ENCODE measurements at places on chromosomes 13 and 19.

GRCh38 chr19:29695765-29696564 lies 19.1 kb downstream of the C19orf12 start:
- DNase-seq, result no peak

GRCh38 chr19:29089315-29089870 lies 123.6 kb downstream of the UQCRFS1 start:
- no peak for DNase-seq

DNA sequence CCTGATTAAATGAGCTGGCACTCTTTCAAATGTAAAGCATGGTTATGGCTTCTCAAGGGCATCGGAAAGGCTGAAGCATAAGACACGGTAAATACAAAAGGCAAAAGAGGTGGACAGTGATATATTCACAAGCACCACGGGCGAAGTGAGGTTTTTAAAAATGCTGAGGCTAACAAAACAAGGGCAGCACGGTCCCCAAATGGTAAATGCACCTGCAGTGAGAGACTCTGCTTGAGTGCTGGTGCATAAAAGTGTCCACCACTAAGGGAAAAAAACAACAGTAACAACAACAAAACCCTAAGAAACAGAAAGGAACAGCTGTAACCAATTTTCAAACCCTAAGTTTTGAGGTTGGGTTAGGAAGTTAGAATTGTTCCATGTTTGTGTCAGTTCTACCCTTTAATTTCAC lies 234.9 kb downstream of the PCDH9 start:
- no peak for DNase-seq

DNA sequence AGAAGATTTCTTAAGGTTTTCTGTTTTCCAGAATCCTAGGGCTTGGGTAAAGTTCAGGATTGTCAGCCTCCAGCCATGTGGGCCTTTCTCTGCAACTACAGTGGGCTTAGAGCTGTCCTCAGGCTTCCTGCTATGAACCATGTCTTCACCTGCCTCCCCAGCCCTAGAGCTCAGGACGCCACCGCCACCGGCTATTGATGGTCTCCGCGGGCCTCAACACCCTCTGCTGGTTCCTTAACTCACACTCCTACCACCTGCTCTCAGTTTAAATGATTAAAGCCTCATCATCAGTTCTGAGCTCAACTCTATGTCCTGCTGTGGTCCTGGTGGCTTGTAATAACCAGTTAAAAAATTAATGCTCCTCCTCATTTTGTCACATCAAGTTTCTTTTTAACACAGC lies 221.0 kb downstream of the EFNB2 start:
- DNase-seq, result no peak

- peak; percentile 24 for DNase-seq
These were observed 77.4 kb upstream of the LRCH1 start for GRCh38 chr13:46475541-46475991.

GRCh38 chr19:49906879-49907564 lies 10.3 kb upstream of the IL4I1 start:
- no peak for DNase-seq

- DNase-seq, result no peak
These were observed 115.3 kb downstream of the RBM26 start for GRCh38 chr13:79290595-79291244.

DNA sequence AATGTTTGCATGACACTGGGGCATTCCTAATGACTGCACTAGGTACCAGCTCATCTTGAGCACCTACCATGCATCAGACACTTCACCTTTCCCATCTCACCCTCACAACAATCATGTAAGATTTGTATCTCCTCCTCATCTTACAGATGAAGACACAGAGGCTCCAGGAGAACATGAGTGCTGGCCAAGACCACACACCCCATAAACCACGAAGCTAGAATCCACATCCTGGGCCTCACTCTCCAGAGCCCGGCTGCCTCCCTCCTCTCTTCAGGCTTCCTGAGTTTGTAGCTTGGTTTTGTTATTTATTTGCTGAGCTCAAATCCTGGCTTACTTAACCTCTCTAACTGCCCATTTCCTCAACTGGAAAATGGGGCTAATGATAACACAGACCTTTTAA lies 25.9 kb downstream of the FAM216B start:
- no peak for DNase-seq

GRCh38 chr13:111876506-111876905 lies 190.4 kb upstream of the SOX1 start:
- DNase-seq, result no peak

DNA sequence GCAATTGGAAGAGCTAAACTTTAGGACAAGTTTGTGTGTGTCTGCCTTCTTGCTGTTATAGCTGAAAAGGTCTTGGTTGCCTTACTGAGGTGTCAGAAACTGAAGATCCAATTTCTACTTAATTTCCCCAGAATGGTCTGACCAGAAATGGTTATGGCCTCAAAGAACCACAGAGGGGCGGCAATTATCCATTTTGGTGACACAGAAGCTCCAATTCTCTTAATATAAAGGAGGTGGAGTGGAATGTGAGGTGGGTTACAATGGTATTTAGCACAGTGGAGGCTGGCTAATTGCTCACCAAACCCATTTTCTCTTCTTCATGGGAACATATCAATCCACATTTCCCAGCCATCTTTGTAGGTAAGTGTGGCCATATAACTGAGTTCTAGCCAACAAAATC lies 1157.2 kb downstream of the OLFM4 start:
- DNase-seq, result no peak

- no peak for DNase-seq
These were observed 836 bp upstream of the CDC42EP5 start for GRCh38 chr19:54473892-54474372.

DNA sequence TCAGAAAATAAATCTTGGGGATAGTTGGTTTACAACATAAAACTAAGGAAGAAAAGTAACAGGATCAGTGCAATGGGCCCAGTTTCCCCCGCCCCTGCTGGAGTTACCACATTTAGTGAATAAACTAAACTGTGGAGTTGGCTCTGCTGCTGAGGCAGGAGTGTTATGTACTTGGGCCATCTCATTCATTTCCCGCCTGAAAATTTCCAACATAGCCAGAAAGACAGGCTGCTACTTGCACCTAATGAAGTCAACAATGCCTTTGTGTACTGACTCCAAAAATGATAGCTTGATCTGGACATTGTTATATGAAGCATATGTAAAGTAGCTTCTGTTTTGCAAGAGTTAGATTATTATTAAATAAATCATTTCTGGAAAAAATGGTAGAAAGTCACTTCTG lies 7.9 kb upstream of the RNASEH2B start:
- no peak for DNase-seq

- DNase-seq, result no peak
These were observed 132.2 kb downstream of the KATNAL1 start for GRCh38 chr13:30175166-30175565.

- DNase-seq, result no peak
These were observed 21.2 kb downstream of the DNMT1 start for GRCh38 chr19:10173527-10173926.

GRCh38 chr13:30873499-30873898 lies 32.6 kb upstream of the MEDAG start:
- DNase-seq, result no peak

DNA sequence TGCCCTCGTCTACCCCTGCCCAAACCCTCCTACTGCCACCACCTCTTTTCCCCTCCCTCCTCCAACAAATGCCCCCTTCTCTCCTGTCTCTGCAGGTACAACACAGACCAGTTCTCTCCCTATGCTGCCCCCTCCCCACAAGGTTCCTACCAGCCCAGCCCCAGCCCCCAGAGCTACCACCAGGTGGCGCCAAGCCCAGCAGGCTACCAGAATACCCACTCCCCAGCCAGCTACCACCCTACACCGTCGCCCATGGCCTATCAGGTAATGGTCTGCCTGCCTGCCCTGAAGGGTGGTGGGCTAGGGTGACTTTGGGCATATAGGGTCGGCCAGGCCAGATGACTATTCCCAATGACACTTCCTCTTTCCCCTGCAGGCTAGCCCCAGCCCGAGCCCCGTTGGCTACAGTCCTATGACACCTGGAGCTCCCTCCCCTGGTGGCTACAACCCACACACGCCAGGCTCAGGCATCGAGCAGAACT lies 6.5 kb upstream of the TIMM50 start:
- no peak for DNase-seq

- no peak for DNase-seq
These were observed 70.3 kb downstream of the MAP4K1 start for GRCh38 chr19:38547421-38547820.
